CD4-positive, alpha-beta T cell treated with Interleukin-4 for 1 hour (primary cell): ENCODE measurements at places on chromosomes 11 and 22.

DNA sequence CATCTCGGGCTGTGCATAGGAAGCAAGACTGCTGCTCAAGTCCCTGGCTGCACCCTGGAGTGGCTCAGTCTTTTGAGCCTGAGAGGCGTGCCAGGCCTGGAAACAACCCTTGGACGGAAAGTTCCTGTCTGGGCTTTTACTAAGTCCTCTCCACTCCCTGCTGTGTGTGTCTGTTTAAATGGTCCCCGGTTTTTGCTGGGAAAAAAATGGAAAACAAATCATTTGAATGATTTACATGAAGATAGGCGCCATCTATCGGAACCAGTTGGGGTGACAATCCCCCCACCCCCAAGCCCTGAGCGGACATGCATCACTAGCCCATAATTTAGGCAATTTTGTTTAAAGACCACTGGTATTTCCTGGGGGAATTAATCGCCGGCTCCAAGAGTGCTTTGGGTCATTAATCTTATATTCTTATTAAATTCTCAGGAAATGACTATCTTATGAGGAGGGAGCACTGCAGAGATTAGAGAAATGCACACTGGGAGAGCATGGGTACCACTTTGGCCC is 2.7 kb upstream of the GAB2 start:
- DNase-seq, result peak; percentile 58

DNA sequence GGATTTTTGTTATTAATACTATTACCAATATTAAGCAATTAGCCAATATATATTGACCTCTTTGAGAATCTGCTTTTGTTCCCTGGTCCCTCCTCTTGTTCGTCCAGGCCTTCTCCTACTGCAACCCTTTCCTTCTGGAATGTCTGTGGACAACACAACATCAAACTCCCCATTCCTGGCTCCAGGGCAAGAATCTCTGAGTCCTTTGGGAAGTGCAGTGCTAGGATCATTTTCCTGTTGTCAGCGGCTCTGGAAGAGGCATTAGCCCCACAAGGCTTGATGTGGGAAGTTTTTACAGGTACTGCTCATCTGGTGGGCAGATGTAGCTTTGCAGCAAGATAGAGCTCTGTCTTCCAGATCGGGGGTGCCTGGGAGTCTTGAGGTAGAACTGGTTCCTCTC is 74.3 kb downstream of the RPUSD4 start:
- no peak for DNase-seq

DNA sequence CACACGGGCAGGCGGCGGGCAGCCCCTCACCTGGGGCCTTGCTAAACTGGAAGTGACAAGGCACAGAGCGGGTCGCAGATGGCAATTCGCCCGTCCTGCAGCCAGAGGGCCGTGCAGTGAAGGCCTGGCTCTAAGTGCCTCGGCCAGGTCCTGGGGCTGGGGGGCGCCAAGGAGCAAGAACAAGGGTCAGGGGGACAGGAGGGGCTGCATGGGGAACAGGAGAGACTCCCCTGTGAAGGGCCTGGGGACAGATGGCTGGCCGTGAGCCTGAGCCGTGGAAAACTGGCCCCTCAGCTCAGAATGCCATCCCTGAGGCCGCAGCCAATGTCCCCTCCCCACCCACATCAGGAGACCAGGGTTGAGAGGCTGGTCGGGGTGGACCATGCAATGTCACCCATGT is 60.0 kb downstream of the RTL6 start:
- DNase-seq, result no peak

GRCh38 chr11:2699185-2699530 is 636 bp downstream of the KCNQ1OT1 start:
- DNase-seq, result no peak

GRCh38 chr11:33043221-33043830 is 4.0 kb downstream of the TCP11L1 start:
- DNase-seq, result no peak

- DNase-seq, result no peak
Measured at GRCh38 chr11:75667255-75667830, 1.5 kb downstream of the MAP6 start.

GRCh38 chr22:45548991-45549761 is 46.5 kb downstream of the FBLN1 start:
- no peak for DNase-seq

- DNase-seq, result no peak
Measured at GRCh38 chr11:17395978-17396377, 7.5 kb upstream of the KCNJ11 start.

GRCh38 chr11:64852804-64853509 is 8.5 kb upstream of the CDC42BPG start:
- DNase-seq, result peak; percentile 50

- no peak for DNase-seq
Measured at GRCh38 chr11:112211536-112211935, 14.7 kb upstream of the PTS start.

DNA sequence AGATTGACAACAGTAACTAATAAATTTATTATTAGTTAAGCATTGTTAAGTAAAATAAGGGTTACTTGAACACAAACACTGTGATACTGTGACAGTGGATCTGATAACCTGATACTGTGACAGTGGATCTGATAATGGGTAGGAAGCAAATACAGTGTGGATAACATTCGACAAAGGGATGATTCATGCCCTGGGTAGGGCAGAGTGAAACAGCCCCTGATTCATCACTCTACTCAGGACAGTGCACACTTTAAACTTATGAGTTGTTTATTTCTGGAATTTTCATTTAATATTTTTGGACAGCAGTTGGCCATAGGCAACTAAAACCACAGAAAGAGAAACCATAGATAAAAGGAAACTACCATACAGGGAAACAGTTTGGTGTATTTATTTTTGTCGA is 60.8 kb upstream of the CTSC start:
- DNase-seq, result no peak

- DNase-seq, result no peak
Measured at GRCh38 chr11:25876456-25876965, 455.4 kb upstream of the ANO3 start.

DNA sequence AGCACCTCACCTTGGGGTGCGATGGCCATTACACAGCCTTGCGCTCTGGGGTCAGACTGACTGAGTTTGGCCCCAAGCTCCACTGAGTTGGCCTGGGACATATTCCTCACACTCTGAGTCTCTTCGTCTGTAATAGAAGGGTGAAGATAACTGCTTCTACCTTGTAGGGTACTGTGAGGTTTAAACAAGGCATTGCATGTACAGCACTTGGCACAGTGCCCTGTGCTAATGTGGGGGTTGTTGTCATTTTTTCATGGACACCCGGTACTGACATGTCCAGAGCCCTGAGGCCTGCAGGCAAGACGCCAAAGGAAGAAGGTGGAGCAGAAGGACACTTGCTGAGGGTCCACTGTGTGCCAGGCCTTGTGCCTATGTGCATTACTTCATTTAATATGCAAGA is 50.7 kb downstream of the OTOG start:
- DNase-seq, result no peak

DNA sequence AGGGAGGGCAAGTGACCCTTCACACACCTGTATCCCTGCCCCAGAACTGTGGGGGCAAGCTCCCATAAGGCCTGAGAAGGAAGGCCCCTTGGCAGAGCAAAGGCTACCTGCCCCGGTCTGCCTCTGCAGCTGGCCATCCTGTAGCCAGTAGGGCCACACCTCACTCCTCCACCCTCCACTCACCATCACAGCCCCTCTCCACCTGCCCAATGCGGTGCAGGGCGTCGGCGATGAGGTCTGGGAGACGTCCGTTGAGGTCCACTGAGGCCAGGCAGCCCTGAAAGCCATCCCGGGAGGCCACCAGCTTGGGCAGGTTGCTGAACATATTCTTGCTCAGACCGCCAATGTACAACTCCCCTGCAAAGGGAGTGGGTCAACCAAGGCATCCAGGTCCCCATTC is 57.5 kb downstream of the SLC22A12 start:
- DNase-seq, result no peak

DNA sequence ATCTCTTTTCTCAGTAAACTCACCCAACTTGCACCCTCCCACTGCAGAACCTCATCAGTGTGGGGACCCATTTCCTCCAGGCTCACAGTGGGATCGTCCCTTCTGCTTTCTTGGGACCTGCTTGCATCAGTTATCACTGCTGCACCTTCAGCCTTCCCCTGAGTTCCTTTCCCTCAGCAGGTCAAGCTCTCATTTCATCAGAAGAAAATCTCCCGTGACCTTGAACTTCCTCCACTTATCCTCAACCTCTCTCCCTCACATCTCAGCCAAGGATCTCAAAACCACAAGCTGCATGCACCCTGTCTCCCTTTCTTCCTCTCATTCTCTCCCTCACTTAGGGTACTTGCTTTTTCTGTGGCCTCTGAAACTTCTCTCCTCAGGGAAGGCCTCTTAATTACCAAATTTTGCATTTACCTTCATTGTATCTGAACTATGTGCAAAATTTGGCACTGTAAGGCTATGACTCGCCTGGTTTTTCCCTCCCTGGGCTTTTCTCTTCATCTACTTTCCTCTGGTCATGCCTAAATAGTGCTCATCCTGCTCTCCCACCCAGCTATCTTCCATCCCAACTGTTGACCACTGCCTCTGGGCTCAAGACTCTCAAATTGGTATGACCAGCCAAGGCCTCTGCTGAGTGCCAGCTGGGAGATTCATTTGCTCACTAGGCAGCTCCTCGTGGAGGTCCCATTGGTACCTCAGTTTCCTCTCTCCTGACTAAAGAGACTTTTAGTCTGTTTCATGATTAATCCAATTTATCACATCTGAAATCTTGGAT is 2.7 kb upstream of the RCE1 start:
- DNase-seq, result no peak

- DNase-seq, result no peak
Measured at GRCh38 chr11:5610446-5610845, 14.0 kb downstream of the TRIM6 start.

GRCh38 chr11:115226556-115226955 is 277.7 kb downstream of the CADM1 start:
- no peak for DNase-seq

DNA sequence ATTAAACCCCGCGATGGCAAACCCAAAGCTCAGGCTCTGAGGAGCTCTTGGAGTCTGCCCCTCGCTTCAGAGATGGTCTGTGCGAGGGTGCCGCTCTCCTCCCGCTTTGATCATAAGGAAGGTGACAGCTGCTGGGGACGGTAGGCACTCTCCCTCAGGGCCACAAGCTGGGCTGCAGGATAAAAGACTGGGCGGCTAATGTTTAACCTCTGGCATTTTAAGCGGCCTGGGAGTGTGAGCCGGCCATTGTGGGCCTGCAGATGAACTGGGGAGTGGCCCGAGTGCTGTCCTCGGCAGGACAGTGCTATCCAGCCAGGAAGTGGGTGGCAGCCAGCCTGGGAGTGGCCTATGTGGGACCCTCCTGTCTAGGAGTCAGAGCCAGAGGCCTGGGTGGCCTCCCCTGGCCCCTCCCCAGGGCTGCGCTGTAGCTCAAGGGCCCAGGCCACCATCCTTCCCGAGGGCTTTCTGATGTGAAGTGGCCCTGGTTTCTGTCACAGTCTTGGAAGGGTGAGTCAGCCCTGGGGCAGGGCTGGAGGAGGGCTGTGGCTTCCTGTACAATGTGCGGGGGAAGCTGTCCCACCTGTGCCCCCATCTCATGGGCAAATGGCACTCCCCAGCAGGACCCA is 58.7 kb upstream of the PRODH start:
- no peak for DNase-seq

- DNase-seq, result no peak
Measured at GRCh38 chr22:43689356-43689755, 122.7 kb downstream of the EFCAB6 start.

- DNase-seq, result no peak
Measured at GRCh38 chr11:124898263-124898680, 607 bp upstream of the ROBO4 start.

- no peak for DNase-seq
Measured at GRCh38 chr22:23553438-23553837, 26.7 kb downstream of the IGLL1 start.

DNA sequence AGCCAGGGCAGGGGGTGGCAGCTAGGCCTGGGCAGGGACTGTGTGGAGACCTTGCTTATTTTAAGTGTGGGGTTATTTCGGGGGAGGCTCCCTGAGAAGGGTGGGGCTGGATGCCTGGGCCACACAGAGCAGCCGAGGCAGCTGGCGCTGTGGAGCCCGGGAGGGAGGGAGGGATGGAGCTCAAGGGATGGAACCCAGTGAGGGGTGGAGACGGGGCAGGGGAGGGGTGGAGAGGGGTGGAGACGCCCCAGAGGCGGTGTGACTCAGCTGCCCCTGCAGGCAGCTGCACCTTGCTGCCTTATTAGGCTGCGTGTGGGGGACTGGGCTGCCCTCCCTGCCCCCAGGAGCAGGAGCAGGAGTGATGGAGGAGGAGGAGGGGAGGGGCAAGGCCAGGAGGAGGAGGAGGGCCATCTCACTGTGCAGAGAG is 9.8 kb upstream of the TSSC4 start:
- DNase-seq, result no peak

- DNase-seq, result no peak
Measured at GRCh38 chr11:74672332-74672955, 58.8 kb downstream of the CHRDL2 start.

- no peak for DNase-seq
Measured at GRCh38 chr11:6598555-6598954, 4.9 kb downstream of the RRP8 start.

GRCh38 chr11:120610111-120610510 is 98.6 kb downstream of the GRIK4 start:
- no peak for DNase-seq

DNA sequence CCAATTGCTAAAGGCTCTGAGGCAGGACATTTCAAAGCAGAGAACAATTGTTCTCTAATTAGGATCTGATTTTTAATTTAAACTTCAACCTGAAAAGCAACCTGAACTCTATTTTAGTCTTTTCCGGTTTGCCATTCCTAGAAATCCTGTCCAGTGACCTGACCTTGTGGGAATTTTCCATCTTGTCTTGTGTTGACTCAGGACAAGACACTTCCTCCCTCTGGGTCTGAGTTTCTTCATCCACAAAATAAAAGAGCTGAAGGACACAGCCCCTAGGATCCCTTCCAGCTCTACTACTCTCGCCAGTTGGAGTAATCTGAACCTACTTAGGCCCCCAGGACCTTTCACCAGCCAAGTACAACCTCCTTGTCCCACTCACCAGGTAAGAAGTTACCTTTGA is 66.5 kb upstream of the POU2AF1 start:
- no peak for DNase-seq

- DNase-seq, result no peak
Measured at GRCh38 chr22:26170795-26171580, 1.7 kb downstream of the SEZ6L start.

GRCh38 chr11:1395773-1396374 is 6.1 kb downstream of the BRSK2 start:
- DNase-seq, result no peak

- no peak for DNase-seq
Measured at GRCh38 chr11:69878927-69879728, 59.9 kb upstream of the FGF3 start.

DNA sequence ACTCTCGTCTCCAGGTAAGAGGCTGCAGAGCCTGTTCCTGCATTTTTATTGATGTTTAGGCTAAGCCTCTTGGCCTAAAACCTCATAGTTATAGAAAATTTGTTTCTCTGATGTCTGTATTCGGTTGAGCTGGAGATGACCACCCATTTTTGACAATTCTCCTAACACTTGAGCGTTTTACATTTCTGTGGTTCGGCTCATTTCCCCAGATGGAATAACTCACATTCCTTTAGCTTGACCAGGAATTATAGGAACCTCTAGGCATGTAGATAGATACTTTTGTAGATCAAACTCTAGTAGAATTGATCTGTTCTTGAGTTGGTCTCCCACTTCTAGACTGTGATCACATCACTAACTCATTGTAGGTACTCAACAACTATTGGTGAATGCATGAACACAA is 172.6 kb upstream of the CADM1 start:
- DNase-seq, result no peak
